ENCODE measurements at places on chromosomes 13 and 19.

DNA sequence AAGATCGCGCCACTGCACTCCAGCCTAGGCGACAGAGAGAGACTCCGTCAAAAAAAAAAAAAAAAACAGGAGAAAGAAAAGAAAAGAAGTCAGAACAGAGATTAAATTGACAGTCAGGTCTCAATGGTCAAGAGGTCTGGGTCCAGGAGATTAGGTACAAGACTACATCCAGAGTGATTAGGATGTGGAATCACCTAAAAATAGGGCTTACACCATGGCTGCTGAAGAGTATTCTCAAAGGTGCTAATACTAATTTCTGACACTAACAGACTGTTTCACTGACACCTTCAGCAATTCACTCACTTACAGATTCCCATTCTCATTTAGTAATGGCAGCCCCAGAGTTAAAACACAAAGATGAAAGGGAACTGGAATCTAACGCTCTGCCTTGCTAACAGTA, 91.7 kb downstream of the TBC1D4 start:
- DNase-seq: no peak

DNA sequence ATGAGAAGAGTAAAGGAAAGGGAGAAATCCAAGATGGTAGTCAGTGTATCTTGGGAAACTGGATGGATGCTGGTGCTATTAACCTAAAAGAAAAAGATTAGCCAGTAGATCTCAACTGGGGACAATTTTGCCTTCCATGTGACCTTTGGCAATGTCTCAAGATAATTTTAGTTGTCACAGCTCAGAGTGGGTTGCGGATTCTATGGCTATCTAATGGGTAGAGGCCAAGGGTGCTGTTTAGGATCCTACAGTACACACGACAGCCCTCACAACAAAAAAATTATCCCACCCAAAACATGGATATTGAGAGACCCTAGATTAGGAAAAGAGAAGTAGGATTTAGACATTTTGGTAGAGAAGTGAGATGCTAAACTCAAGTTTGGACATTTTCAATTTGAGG, 258.9 kb downstream of the GPC5 start:
- DNase-seq: no peak

DNA sequence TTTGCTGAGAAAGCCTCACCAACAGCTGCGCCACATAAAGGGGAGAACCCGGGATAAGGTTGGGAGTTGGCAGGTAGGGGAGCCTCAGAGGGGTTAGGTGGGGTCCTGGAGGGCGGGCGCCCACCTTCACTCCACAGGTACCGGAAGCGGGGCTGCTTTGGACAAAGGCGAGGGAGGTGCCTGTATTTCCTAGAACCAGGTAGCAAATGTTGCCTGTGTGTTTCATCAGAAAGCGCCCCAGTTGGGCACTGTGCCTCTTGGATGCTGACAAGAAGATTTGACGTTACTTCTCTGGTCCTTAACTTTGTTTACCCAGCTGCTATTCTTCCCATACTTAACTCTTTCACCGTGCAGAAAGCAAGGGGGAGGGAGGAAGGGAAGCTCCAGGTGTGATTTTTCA, 278.9 kb downstream of the ZNF536 start:
- DNase-seq: no peak

GRCh38 chr19:17069193-17069592, 6.1 kb downstream of the HAUS8 start:
- no peak for DNase-seq

DNA sequence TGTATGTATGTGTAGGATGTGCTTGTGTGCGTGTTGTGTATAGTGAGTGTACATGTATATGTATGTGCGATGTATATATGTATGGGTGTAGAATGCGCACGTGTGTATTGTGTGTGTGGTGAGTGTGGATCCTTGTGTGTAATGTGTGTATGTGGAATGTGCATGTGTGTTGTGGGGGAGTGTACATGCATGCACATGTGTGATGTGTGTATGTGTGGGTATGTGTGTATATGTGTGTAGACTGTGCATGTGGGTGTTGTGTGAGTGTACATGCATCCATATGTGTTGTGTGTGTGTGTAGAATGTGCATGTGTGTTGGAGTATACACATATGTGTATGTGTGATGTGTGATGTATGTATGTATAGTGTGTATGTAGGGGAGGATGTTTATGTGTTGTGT, 18.0 kb upstream of the SPACA7 start:
- DNase-seq: no peak

GRCh38 chr13:35843272-35843671, 287.9 kb downstream of the DCLK1 start:
- DNase-seq: no peak

GRCh38 chr19:18832306-18833140, 764 bp downstream of the UPF1 start:
- DNase-seq: no peak

- no peak for DNase-seq
Measured at GRCh38 chr13:89790696-89791095, 1556.8 kb upstream of the MIR17HG start.

All from stimulated activated CD8-positive, alpha-beta memory T cell treated with anti-CD3 and anti-CD28 coated beads, Interleukin-4, amount 100 ng/mL, for 1 hour (primary cell).